ENCODE measurements at places on chromosomes 1 and 21. TPM values are rescaled to one million over a fixed set of nuclear protein-coding genes. Genes with fewer than 3 reads are reported as not detected.

- DNase-seq, result no peak
- H3K36me3 ChIP-seq, result no peaks in the 10 kb centered on the region
- H3K4me1 ChIP-seq, result no peaks in the 10 kb centered on the region
- H3K27me3 ChIP-seq, result peaks cover 4% of the 10 kb centered on the region
- H3K27ac ChIP-seq, result no peak overlapping the region
These were observed 44.4 kb upstream of the SRP9 start for GRCh38 chr1:225733254-225733653.

DNA sequence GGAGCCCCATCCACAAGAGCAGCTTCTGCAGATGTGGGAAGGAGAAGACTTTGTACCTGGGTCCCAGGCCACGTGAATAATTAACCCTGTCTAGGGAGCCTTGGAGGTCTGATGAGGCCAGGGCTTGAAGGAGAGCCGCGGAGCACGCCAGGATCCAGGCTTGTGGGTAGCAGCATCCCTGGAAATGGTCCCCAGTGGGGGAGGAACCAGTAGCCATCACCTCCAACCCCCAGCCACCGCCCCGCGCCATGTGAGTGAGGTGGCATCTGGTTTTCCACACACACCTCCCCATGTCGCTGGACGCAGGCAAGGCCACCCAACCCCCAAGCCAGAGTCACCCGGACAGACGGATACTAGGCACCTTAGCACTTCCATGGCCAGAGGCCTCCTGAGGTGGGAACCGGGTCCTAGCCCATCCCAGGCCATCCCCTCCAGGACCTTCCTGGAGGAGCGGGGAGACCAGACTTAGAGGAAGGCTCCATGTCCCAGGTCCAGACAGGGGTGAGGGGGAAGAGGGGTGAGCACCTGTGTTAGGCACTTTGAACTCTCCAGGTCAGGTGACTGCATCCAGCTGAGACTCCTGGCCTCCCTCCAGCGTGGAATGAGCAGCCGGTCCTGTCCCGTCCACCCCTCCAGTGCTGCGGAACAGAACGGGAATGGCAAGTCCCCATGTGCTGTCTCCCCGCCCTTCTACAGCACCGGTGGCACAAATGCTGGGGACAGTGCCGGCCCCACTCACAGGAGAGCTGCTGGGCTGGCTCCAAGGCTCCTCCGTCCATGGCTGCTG lies 53.2 kb downstream of the RIPK4 start:
- H3K4me3 ChIP-seq, result no peak overlapping the region
- H3K36me3 ChIP-seq, result peaks cover 11% of the 10 kb centered on the region
- peaks cover 7% of the 10 kb centered on the region for H3K27me3 ChIP-seq
- no peak for DNase-seq

GRCh38 chr1:235093013-235093695 lies 35.5 kb downstream of the TOMM20 start:
- peak; percentile 47 for DNase-seq
- peaks cover 21% of the 10 kb centered on the region for H3K4me1 ChIP-seq
- no peaks in the 10 kb centered on the region for H3K36me3 ChIP-seq
- peak overlapping the region; percentile 22 for H3K4me3 ChIP-seq
- H3K27me3 ChIP-seq, result peaks cover 11% of the 10 kb centered on the region

GRCh38 chr1:25668931-25669573 lies 52.5 kb downstream of the MAN1C1 start:
- no peak overlapping the region for H3K27ac ChIP-seq
- H3K36me3 ChIP-seq, result peaks cover 20% of the 10 kb centered on the region
- no peak for DNase-seq
- peaks cover 22% of the 10 kb centered on the region for H3K4me1 ChIP-seq

DNA sequence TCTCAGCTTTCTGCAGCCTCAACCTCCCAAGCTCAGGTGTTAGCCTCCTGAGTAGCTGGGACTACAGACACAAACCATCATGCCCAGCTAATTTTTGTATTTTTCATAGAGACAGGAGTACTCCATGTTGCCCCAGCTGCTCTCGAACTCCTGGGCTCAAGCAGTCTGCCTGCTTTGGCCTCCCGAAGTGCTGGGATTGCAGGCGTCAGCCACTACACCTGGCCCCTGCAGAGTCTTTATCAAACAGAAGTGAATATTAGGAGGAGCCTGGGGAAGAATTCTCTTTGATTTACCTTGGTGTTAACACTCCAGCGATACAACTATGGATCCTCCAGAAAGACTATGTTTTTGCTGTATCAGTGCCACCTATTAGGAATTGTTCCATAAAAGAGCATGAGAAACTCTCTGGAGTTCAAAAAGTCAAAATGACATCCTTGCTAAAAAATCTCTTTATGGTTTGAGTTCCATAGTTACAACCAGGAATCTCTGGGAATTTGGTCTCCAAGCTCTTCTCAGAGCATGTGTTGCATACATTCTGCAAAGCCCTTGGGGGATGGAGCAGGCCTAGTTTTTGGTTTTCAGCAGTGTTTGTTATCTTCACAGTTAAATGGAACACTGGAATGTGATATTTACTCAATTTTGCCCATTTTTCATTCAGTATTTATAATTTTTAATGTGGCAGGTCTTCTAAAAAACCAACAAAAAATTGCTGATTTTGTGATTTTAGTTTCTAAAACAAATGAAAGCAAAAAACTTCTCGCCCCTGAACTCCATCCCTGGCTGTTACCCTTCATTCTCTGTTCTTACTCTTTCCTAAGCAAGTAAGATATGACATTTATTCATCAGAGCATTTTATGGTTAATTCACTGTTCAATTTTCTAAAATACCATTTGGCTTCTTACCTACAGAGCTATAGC lies 77.3 kb downstream of the OLFML2B start:
- H3K4me1 ChIP-seq, result peaks cover 3% of the 10 kb centered on the region
- no peaks in the 10 kb centered on the region for H3K27me3 ChIP-seq
- H3K4me3 ChIP-seq, result no peak overlapping the region
- DNase-seq, result no peak
- no peaks in the 10 kb centered on the region for H3K36me3 ChIP-seq

DNA sequence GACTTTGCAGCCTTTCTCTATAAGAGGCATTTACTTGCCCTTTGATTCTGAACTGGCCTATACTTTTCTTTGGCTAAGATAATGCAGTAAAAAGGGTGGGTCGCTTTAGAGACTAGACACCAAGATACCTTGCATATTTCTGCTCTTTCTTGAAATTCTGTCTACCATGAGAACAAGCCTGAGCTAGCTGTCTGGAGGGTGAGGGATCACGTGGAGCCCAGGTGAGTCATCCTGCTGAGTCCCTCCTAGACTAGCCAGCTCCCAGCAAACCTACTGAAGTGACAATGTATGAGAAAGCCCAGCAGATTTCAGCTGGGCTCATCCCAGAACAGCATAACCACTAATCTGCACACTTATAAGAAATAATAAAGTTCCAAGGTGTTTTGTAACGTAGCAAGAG lies 408.0 kb upstream of the KAZN start:
- no peak for DNase-seq
- H3K4me1 ChIP-seq, result no peaks in the 10 kb centered on the region
- H3K27ac ChIP-seq, result no peak overlapping the region
- H3K36me3 ChIP-seq, result no peaks in the 10 kb centered on the region
- H3K27me3 ChIP-seq, result no peaks in the 10 kb centered on the region

GRCh38 chr1:150534002-150534401 lies 15.2 kb upstream of the ADAMTSL4 start:
- no peak overlapping the region for H3K27ac ChIP-seq
- peaks cover 8% of the 10 kb centered on the region for H3K36me3 ChIP-seq
- no peak for DNase-seq

- peaks cover 16% of the 10 kb centered on the region for H3K27me3 ChIP-seq
- H3K4me3 ChIP-seq, result peak overlapping the region; percentile 95
- peaks cover 7% of the 10 kb centered on the region for H3K36me3 ChIP-seq
- H3K4me1 ChIP-seq, result peaks cover 47% of the 10 kb centered on the region
- DNase-seq, result no peak
These were observed 1.8 kb downstream of the PTPN14 start for GRCh38 chr1:214549604-214550003.

DNA sequence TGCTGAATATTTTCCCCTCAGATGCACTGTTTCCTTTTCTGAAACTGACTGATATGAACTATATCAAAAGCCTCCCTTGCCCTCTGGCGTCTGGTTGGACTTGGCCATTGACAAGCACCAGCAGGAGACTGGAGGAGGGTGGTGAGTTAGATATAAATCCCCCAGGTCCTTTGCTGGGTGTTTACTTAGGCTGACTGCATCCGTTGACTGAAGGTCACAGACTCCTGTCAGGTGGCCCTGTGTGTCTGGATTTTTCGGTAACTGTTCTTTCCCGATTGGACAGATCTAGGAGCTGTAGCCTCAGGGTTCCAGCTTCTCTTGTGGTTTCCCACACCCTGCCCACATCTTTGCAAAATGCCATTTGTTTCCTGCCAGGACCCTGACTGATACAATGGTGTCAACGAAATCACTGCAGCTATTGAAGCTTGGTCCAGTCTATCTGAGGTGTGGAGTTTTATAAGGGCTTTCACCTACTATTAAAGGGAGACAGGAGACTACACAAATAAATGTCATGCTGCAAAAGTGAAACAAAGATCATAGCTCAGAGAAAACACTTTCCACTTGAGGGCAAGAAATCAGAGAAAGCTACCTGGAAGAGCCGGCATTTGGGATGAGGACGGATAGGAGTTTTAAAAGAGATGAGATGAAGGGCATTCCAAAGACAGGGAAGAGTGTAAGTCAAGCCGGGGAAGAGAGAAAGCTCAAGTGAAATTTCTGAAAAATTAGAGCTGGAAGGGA lies 1.5 kb upstream of the MAGI3 start:
- H3K27ac ChIP-seq, result no peak overlapping the region
- no peak for DNase-seq
- H3K4me1 ChIP-seq, result peaks cover 23% of the 10 kb centered on the region
- H3K36me3 ChIP-seq, result no peaks in the 10 kb centered on the region

GRCh38 chr1:178126261-178126660 lies 32.4 kb downstream of the RASAL2 start:
- H3K4me1 ChIP-seq, result peaks cover 20% of the 10 kb centered on the region
- H3K4me3 ChIP-seq, result no peak overlapping the region
- no peaks in the 10 kb centered on the region for H3K27me3 ChIP-seq
- no peak for DNase-seq

- no peak for DNase-seq
- no peaks in the 10 kb centered on the region for H3K27me3 ChIP-seq
- no peaks in the 10 kb centered on the region for H3K4me1 ChIP-seq
- no peak overlapping the region for H3K4me3 ChIP-seq
- H3K27ac ChIP-seq, result no peak overlapping the region
- no peaks in the 10 kb centered on the region for H3K36me3 ChIP-seq
These were observed 77.8 kb upstream of the PRMT6 start for GRCh38 chr1:106978477-106979322.

The AKNAD1 gene
- total RNA-seq, result not detected

The C21orf91 gene
- total RNA-seq, result 29.5 TPM

The AKR7A3 gene
- 1.1 TPM for total RNA-seq

The HFM1 gene
- total RNA-seq, result 2.5 TPM

The C1orf115 gene
- 34.7 TPM for total RNA-seq

The GIPC2 gene
- 2.9 TPM for total RNA-seq

The CHRNB2 gene
- total RNA-seq, result 0.44 TPM
